ENCODE measurements at places on chromosomes 4 and X.

- no peak for DNase-seq
Observed at GRCh38 chr4:24321616-24322015, 262.7 kb downstream of the DHX15 start.

- DNase-seq: peak; percentile 71
Observed at GRCh38 chrX:72131317-72132294, at the start of gene RTL5. RTL5 (minus strand) TSS chrX:72131915.

DNA sequence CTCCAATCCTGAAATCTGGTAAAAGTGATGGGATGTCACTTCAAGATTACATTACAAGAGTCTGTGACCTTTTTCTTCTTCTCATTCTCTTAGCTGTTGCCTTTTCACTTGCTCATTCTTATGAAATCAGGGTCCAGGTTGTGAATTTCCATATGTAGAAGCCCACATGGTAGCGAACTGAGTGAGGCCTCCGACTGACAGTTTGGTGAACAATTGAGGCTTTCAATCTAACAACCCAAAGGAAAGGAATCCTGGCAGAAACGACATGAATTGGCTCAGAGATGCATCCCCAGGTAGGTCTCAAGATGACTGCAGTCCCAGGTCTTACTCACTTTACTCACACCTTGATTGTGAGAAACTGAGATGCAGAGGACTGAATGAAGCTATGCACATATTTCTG, 203.4 kb upstream of the FAT4 start:
- no peak for DNase-seq

DNA sequence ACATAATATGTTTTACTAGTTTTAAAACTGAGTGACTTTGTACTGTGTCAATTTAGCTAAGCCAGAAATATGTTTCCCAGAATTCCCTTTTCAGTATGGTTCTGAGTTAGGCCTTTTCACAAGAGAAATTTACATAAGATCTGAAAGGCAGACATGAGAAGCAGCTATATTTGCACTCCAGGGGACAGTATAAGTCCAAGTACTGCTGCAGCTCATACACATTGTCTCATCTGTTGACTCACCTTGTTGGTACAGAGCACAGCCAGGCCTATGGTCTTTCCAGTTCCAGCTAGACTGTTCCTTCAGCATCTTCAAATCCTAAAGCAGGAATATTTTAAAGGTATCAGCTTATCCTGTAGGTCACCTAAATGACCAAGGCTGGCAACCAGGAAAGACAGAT, 53.5 kb downstream of the BMP3 start:
- no peak for DNase-seq

GRCh38 chr4:98803251-98803650, 125.7 kb downstream of the EIF4E start:
- DNase-seq: no peak

GRCh38 chr4:68129793-68130192, at the start of gene TMPRSS11F:
TMPRSS11F (minus strand) TSS chr4:68129869; CDS start chr4:68129820, 49 bp downstream.
- DNase-seq: no peak

GRCh38 chrX:104288269-104288668, 33.5 kb upstream of the ESX1 start:
- DNase-seq: no peak

GRCh38 chrX:34875204-34875603, 67.4 kb upstream of the FAM47B start:
- DNase-seq: peak; percentile 37

DNA sequence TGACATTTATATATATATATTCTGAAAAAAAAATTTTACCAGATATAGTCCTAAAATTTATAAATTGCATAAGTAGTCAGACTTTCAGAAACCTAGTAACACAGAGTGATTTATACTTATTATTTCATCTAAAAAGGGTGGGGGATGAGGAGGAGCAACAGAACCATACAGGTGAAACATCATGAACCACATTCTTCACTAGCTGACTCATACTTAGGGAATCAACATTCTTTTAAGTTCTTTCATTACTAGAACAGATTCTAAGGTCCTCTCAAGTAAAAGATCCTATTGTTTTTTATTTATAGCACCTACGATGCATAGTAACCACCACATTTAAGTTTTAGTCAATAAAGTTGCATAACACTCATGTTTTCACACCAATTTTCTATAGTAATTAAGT, 166.1 kb downstream of the LRBA start:
- no peak for DNase-seq

DNA sequence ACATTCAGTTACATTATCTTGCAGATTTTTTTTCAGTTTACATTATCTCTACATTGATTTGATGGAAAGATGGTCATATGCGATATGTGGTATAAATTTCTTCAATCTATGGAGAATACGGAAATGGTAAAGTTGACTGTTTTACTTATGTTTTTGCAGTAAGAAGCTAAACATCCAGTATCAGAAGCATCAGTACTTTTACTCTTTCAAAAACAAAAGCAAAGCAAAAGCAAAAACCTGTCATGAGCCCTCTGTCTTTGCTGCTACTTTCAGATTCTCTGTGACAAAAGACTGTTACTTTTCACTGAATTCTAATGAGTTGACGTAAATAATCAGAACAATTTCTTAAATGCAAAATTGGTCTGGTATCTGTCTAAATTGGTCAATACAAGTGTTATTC, 52.4 kb upstream of the UCP1 start:
- no peak for DNase-seq

DNA sequence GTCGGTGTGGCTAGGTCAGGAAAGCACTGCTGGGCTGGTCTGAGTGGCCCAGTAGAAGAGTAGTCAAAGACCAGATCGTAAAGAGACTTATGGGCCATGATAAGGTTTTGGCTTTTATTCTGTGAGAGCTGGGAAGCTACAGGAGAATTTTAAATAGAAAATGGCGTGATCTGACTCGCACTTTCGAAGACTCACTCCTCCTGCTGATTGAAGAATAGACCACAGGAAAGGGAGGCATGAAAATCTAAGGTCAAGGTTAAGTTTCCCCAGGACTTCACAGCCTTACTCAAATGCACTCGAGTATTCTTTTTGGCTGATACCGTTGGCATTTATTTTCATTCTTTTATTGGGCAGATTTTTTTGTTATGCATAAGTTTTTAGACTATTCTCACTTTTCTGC, 231.4 kb upstream of the ANKRD50 start:
- DNase-seq: no peak

- DNase-seq: no peak
Observed at GRCh38 chrX:133610056-133610455, 194.8 kb upstream of the GPC4 start.

GRCh38 chrX:15146515-15146914, 123.4 kb downstream of the ASB9 start:
- DNase-seq: no peak

DNA sequence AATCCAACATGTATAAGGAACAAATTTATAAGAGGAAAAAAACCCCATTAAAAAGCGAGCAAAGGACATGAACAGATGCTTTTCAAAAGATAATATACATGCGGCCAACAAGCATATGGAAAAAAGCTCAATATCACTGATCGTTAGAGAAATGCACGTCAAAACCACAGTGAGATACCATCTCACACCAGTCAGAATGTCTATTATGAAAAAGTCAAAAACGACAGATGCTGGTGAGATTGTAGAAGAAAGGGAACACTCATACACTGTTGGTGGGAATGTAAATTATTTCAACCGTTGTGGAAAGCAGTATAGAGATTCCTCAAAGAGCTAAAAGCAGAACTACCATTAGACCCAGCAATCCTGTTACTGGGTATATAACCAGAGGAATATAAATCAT, 465.4 kb downstream of the TMA16 start:
- DNase-seq: no peak

DNA sequence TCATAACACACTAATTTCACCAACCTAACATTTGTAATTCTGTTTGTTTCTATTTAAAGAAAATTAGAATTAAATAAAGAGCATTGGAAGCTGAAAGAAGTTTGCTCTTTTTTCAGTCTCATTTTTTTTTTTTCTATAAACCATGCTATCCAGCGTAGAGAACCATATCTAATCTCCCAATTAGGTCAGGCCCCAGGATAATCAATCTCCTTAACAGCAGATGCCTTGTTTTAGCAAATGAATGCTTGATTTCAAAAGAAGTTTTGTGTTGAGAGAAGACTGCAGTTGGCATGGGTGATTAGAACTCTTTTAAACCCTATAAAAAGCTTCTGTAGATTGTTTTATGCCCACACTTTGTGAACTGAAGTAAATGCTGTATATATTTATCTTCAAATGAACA, 15.6 kb upstream of the MAD2L1 start:
- no peak for DNase-seq

All from fibroblast of the conjunctiva (primary cell).